NCI-H1436 treated with DMSO at 0.1 percent for 48 hours (cell line): ENCODE measurements at places on chromosomes 1 and 21.

GRCh38 chr1:143699731-143700130 lies 272.1 kb downstream of the FAM72C start:
- no peak for DNase-seq

DNA sequence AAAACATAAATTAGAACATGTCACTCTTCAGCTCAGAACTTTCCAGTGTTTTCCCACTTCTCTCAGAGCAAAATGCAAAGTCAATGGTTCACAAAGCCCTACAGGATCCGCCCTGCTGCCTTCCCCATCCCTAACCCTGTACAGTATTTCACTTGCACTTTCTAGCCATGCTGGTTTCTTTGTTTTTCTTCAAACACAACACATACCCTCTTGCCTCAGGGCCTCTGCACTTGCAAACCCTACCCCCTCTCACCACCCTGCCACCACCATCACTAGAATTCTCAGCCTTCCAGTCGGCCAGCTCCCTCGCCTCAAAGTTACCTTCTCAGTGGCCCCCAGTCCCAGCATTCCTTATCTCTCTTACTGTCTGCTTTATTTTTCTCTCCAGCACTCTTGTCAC lies 17.6 kb downstream of the TEX35 start:
- DNase-seq = no peak

DNA sequence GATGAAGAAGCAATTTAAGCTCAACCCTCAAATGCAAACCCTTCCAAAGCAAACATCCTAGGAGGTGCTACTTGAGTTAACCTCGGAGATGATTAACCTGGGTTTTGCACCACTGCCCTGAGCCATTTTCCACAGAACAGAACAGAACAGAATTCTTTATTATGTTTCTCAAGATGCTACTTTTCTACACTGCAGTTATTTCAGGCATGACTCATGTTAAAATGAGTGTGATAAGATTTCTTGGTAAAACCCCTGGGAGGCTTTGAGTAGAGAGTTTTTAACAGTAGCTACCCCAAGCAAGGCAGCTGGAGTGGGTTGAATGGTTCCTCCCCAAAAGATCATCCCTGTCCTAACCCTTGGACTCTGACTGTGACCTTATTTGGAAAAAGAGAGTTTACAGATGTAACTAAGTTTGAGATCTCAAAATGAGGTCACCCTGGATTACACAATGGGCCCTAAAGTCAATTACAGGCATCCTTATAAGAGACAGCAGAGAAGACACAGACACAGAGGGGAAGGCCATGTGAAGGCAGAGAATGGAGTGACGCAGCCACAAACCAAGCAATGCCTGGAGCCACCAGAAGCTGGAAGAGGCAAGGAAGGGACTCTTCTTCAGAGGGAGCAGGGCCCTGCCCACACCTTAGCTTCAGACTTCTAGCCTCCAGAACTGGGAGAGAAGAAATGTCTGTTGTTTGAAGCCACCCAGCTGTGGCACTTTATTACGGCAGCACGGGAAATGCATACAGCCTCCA lies 153.4 kb downstream of the ETS2 start:
- DNase-seq = no peak

DNA sequence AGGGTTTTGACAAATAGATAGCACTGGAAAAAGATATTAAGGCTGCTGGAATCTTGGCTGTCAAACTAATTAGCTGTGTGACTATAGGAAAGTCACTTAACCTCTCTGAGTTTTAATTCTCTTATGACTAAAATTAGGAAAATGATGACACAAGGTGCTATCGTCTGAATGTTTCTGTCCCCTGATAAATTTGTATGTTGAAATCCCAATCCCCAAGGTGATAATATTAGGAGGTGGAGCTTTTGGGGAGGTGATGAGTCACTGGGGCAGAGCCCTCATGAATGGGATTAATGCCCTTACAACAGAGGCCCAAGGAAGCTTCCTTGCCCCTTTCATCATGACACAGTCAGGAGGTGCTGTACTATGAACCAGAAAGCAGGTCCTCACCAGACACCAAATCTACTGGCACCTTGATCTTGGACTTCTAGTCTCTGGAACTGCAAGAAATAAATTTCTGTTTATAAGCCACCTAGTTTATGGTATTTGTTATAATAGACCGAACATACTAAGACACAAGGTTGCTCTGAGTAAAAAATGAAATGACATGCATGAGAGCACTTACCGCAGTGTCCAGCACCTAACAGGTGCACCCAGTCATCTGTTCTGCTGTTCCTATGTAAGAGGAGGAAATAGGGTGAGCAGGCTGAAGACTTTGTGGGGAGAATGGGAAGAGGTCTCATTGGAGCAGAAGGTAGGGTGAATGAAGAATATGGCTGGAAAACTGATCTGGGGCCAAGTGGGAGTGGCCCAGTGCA lies 26.3 kb upstream of the DISP1 start:
- no peak for DNase-seq

GRCh38 chr1:155005076-155006011 lies 2.7 kb downstream of the ZBTB7B start:
- no peak for DNase-seq

GRCh38 chr1:239987103-239987745 lies 104.5 kb upstream of the FMN2 start:
- no peak for DNase-seq

- no peak for DNase-seq
These were observed 51.0 kb downstream of the GADD45A start for GRCh38 chr1:67735806-67736627.

DNA sequence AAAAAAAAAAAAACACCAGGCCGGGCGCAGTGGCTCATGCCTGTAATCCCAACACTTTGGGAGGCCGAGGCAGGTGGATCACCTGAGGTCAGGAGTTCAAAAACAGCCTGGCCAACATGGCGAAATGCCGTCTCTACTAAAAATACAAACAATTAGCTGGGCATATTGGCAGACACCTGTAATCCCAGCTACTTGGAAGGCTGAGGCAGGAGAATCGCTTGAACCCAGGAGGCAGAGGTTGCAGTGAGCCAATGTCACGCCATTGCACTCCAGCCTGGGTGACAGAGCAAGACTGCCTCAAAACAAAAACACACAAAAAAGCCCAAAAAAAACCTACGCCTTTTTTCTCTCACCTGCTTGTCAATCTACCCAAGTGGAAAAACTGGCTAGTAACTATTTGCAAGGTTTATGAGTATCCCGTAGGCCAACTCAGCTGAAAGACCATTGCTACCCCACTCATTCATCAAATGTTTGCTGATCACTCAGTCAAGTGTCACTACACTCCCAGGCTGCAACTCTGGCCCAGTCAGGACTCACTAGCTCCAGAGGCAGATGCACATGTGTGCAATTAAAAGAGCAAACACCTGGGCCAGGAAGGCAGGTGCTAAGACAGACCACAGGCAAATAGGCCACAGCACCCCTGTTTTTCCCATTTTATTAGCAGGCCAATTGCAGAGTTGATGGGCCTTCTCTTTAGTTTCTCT lies 2.0 kb downstream of the CSRP1 start:
- no peak for DNase-seq

- DNase-seq = peak; percentile 24
These were observed 3.8 kb upstream of the HES3 start for GRCh38 chr1:6239950-6240768.

GRCh38 chr1:218933513-218933912 lies 240.2 kb upstream of the LYPLAL1 start:
- DNase-seq = no peak

DNA sequence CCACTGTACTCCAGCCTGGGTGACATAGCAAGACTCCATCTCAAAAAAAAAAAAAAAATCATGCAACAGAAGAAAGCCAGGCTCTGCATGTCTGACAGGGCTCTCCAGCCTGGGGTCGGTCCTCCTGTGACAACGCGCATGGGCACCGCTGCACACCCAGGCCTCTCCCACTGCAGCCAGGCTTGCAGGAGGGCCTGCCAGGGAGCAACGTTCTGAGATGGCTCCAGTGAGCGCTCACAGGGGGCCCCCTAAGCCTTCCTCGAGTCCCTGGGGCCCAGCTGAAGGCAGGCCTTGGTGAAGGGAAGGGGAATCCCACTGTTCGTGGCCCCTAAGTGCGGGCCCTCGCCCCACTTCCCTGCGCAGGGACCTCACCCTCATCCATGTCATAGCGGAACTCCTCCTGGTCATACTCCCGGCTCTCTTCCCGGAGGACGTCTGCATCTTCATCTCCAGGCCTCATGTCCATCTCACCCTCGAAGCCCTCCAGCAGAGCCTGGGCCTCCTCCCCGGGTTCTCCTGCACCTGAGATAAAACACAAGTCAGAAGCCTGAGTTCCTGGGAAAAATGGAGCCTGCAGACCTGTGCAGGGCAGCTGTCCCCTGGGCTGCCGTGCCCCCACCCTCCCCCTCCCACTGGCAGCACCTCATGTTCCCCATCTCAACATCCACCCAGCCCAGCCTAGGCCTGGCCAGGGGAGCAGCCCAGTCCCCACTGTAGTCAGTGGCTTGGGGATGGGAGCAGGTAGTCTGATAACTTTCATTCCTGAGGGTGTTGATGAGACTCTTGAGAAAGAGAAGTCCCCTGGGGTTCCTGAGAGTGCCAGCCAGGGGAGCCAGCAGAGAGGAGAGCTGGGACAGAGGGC lies 20.3 kb downstream of the RSPH1 start:
- no peak for DNase-seq

- no peak for DNase-seq
These were observed 3.8 kb upstream of the PADI3 start for GRCh38 chr1:17244821-17245740.

DNA sequence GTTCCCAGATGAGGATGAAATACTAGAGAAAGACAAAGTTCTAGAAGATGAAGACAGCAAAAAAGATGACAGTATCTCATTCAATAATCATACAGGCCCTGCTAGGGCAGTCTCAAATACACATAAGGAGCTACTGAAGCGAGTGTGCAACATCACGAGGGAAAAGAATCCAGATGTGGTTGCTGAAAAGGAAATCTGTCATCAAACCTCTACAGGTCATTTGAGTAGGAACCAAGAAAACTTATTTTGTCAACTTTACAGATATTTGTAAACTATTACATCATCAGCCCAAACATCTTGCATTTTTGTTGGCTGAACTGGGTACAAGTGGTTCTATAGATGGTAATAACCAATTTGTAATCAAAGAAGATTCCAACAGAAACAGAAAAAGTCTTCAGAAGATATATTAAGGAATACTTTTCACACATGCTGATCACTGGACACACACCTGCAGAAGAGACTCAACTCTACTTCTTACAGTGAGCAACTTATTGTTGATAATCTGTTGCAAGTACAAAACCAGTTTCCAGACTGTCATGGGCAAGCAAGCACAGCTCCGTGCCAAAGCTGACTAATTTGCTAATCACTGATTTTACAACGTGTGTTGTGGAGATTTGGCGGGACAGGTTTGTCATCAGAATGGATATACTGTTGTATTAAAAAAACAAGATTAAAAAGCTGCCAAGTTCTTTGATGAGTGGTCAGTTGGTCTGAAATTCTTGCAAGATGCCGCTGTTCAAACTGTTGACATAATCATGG lies 42.1 kb downstream of the TRIM33 start:
- no peak for DNase-seq
